GM20000 (cell line): ENCODE measurements at places on chromosomes 3 and 15.

- no peak for DNase-seq
Observed at GRCh38 chr3:108554229-108554628, 35.0 kb downstream of the CIP2A start.

DNA sequence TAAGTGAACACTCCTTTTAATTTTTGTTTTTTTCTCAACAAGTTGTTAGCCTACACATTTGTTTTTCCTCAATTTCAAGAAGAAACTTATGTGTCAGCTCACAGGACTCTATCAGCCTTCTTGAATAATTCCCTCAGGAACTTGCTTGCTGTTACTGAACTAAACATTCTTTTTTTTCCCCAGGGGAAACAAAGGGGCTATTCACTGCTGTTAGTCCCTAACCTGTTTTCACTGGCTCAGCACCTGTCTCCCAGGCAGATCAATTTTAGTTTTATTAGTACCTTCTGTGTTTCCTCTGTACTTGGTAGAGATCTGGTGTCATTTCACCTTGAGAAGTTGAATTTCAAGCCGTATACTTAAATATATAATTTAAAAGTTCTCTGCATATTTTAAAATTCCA lies 644.6 kb downstream of the CADM2 start:
- DNase-seq = no peak

GRCh38 chr3:151156618-151157216 lies 46.3 kb downstream of the GPR171 start:
- DNase-seq = peak; percentile 51

DNA sequence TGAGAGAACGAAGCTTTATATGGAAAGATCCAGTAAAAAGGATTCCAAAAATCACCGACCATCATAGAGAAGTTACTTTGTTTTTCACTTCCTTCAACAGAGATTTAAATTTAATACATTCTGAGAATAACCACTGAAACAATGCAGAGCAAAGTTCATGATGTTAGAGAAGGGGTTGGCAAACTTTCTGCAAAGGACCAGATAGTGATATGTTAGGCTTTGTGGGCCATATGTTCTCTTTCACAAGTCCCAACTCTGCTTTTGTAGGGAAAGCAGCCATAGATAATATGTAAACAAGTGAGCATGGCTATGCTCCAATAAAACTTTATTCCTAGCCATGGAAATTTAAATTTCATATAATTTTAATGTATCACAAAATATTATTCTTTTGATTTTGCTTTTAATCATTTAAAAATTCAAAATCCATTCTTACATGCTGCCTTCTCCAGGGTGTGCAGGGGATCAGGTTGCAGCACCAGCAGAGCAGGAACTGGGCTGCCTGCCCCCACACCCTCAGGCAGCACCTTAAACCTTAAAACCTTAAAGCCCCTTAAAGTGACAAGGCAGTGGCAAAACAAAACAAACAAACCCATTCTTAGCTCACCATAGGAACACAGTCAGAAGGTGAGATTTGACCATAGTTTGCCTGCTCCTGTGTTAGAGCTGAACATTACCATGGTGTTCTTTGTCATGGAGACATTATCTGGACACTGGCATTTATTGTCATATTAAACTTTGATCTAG lies 16.9 kb upstream of the IGSF10 start:
- no peak for DNase-seq

DNA sequence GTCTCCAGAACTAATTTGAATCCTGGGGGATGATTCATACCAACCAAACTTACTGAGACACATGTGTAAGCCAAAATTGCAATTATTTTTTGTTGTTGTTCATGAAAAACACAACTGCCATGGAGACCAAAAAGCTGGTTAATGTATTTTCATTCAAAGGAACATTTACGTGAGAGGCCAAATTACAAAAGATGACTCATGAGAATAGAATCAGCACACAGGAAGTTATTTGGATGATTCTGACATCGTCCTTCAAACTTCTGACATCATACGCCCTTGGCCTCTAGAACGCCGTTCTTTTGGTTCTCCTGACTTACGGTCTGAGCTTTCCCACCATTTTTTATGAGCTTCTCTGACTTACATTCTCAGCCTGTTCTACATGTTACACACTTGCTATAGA lies 3.0 kb upstream of the ZNF280D start:
- DNase-seq = no peak
